ENCODE measurements at places on chromosomes 1 and 21. TPM values are rescaled to one million over a fixed set of nuclear protein-coding genes. Genes with fewer than 3 reads are reported as not detected.

The HCRTR1 gene
- total RNA-seq = not detected

The PLEKHN1 gene
- total RNA-seq = 2.3 TPM

The NBPF6 gene
- total RNA-seq = not detected

The BMP8B gene
- total RNA-seq = 0.17 TPM

GRCh38 chr1:8643542-8644536 lies 173.6 kb downstream of the RERE start:
- no peak overlapping the region for H3K4me3 ChIP-seq
- no peak for DNase-seq

DNA sequence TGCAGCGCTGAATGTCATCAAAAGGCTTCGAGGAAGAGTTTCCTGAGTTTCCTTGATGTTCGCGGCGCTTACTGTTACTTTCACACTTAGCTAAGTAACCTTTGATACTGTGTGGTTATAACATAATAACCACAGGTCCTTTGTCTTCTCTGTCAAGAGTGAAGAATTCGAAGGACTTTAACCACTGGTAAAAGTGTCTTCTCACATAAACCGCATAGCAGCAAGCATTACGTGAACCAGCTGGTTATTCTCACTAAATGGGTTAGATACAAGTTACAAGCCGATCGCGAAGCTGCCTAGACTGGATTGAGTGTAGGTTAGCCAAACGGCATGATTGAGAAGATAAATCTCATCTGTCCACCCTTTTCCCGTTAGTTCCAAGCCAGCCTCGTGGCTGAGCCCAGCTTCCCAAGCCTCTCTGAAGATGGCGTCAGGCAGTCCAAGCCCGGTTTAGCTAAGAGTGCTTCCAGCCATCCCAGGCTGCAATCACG lies 18.3 kb upstream of the IFNGR2 start:
- H3K27me3 ChIP-seq = no peaks in the 10 kb centered on the region
- DNase-seq = peak; percentile 69
- H3K27ac ChIP-seq = peak overlapping the region; percentile 5
- H3K4me3 ChIP-seq = peak overlapping the region; percentile 22
- peaks cover 45% of the 10 kb centered on the region for H3K4me1 ChIP-seq
- no peaks in the 10 kb centered on the region for H3K36me3 ChIP-seq

GRCh38 chr1:180488661-180489060 lies 13.7 kb downstream of the ACBD6 start:
- H3K27ac ChIP-seq = no peak overlapping the region
- no peak for DNase-seq
- peaks cover 6% of the 10 kb centered on the region for H3K36me3 ChIP-seq
- no peaks in the 10 kb centered on the region for H3K4me1 ChIP-seq
- no peak overlapping the region for H3K4me3 ChIP-seq

GRCh38 chr1:218617986-218618385 lies 272.9 kb downstream of the TGFB2 start:
- no peak overlapping the region for H3K27ac ChIP-seq
- H3K4me3 ChIP-seq = no peak overlapping the region
- no peaks in the 10 kb centered on the region for H3K36me3 ChIP-seq
- no peak for DNase-seq
- H3K27me3 ChIP-seq = no peaks in the 10 kb centered on the region

The WDR64 gene
- total RNA-seq = 0.49 TPM

GRCh38 chr1:47578026-47578720 lies 140.3 kb downstream of the FOXD2 start:
- no peak overlapping the region for H3K4me3 ChIP-seq
- DNase-seq = no peak
- no peaks in the 10 kb centered on the region for H3K27me3 ChIP-seq

DNA sequence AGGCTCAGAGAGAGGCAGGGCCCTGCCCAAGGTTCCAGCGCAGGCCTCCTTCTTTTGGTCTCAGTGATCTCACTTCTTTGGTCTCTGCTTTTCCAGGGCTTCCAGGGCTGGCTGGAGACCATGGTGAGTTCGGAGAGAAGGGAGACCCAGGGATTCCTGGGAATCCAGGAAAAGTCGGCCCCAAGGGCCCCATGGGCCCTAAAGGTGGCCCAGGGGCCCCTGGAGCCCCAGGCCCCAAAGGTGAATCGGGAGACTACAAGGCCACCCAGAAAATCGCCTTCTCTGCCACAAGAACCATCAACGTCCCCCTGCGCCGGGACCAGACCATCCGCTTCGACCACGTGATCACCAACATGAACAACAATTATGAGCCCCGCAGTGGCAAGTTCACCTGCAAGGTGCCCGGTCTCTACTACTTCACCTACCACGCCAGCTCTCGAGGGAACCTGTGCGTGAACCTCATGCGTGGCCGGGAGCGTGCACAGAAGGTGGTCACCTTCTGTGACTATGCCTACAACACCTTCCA lies 7.7 kb downstream of the C1QB start:
- H3K27ac ChIP-seq = no peak overlapping the region
- H3K36me3 ChIP-seq = no peaks in the 10 kb centered on the region
- no peaks in the 10 kb centered on the region for H3K27me3 ChIP-seq

DNA sequence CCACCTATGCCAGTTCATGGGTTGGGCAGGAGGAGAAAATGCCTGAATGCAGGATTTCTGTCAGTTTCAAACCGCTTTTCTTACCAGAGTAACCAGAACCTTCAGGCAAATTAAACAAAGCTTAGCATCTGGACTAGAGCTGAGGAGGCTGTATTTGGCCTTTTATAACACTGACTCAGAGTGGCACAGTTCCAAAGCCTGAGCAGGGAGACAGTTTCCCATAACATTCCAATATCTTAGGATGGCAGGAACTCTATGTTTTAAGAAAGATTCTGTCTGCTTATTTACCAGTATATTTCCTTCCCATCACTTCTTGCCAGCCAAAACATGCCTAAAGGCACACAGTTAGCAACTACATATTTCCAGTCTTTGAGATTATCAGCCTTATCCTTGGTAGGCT lies 46.8 kb downstream of the UBR4 start:
- no peak overlapping the region for H3K27ac ChIP-seq
- DNase-seq = no peak
- no peak overlapping the region for H3K4me3 ChIP-seq

- H3K27me3 ChIP-seq = no peaks in the 10 kb centered on the region
- H3K27ac ChIP-seq = no peak overlapping the region
- DNase-seq = no peak
- H3K4me3 ChIP-seq = no peak overlapping the region
- H3K4me1 ChIP-seq = no peaks in the 10 kb centered on the region
Measured at GRCh38 chr1:84835169-84835568, 57.8 kb downstream of the LPAR3 start.

DNA sequence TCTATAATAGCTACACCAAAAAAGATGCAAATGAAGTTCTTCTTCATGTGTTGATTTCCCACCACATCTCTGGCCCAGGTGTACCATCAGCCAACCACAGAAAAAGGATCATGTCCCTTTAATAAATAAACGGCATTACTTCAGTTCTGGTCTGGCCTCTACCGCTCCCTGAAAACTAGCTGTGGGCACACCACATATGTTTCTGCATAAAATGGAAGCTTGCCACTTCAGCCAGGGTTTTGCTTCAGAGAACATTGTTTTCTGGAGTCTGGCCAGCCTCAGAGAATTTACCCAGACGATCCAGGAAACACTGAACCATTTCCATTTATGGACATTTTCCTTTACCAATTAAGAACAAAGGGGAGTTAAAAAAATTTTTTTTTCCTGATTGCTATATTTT lies 5.8 kb upstream of the LAMC2 start:
- H3K27ac ChIP-seq = no peak overlapping the region
- no peaks in the 10 kb centered on the region for H3K4me1 ChIP-seq
- no peak overlapping the region for H3K4me3 ChIP-seq
- no peaks in the 10 kb centered on the region for H3K27me3 ChIP-seq

DNA sequence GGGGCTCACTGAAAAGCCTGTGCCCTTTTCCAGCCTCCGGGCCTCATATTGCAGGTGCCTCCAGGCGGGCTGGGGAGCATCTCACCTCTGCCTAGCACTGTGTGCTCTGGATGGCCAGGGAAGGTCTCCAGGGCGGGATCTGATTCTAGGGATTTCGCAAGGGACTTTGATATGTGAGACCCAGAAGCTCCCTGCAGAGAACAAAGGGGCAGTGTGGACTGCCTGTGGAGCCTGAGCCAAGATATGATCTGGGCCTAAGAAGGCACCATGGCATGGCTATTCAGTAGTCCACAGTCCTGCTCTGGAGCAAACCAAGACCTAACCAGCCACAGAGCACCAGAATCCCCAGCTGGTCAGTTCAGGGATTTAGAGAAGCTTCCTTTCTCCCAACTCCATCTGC lies 157.2 kb downstream of the ST6GALNAC5 start:
- DNase-seq = no peak
- H3K36me3 ChIP-seq = no peaks in the 10 kb centered on the region
- no peak overlapping the region for H3K27ac ChIP-seq

The KCNT2 gene
- total RNA-seq = not detected

DNA sequence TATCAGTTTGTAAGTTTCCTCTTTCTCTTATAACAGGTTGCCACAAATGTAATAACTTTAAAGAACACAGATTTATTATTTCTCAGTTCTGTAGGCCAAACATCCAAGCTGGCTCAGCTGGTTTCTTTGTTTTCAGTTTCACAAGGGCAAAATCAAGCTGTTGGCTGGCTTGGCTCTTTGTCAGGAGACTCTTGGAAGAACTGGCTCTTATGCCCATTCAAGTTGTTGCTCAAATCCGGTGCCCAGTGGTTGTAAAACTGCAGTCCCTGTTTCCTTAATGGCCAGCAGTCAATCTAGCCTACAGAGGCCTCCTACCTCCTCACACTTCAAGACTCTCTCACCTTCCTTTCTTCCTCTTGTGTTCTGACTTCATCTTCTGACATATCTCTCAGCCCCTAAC lies 1171.0 kb downstream of the MRPL39 start:
- H3K4me3 ChIP-seq = no peak overlapping the region
- no peak overlapping the region for H3K27ac ChIP-seq
- H3K36me3 ChIP-seq = no peaks in the 10 kb centered on the region
- no peaks in the 10 kb centered on the region for H3K27me3 ChIP-seq
- no peak for DNase-seq

- H3K4me3 ChIP-seq = no peak overlapping the region
- DNase-seq = no peak
- H3K27me3 ChIP-seq = no peaks in the 10 kb centered on the region
- H3K36me3 ChIP-seq = no peaks in the 10 kb centered on the region
- H3K4me1 ChIP-seq = no peaks in the 10 kb centered on the region
- H3K27ac ChIP-seq = no peak overlapping the region
Measured at GRCh38 chr1:54543729-54544496, 4.1 kb upstream of the ACOT11 start.

DNA sequence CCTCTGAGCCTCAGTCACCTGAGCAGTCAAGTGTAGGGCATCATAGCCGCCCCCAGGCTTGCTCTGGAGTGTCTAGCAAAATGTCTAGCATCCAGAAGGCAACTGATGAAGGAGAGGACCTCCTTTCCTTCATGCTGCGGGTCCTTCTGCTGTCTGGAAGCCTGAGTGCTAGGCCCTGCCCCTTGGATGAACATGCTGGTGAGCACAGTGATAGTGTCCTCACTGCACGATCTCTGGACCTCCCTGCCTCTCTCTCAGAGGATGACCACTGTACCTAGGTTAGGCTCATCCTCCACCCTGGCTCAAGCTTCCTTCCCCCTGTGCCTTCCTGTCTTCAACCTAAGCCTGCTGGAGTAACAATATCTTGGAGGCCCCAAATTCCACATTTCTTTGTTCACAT lies 128.6 kb downstream of the TENT5C start:
- no peaks in the 10 kb centered on the region for H3K27me3 ChIP-seq
- no peak for DNase-seq
- H3K4me3 ChIP-seq = no peak overlapping the region
- no peaks in the 10 kb centered on the region for H3K36me3 ChIP-seq
- peaks cover 6% of the 10 kb centered on the region for H3K4me1 ChIP-seq
- H3K27ac ChIP-seq = no peak overlapping the region

- no peaks in the 10 kb centered on the region for H3K27me3 ChIP-seq
- no peaks in the 10 kb centered on the region for H3K36me3 ChIP-seq
- H3K4me3 ChIP-seq = no peak overlapping the region
- H3K4me1 ChIP-seq = no peaks in the 10 kb centered on the region
- DNase-seq = no peak
Measured at GRCh38 chr1:153396461-153396860, 5.6 kb upstream of the S100A8 start.

DNA sequence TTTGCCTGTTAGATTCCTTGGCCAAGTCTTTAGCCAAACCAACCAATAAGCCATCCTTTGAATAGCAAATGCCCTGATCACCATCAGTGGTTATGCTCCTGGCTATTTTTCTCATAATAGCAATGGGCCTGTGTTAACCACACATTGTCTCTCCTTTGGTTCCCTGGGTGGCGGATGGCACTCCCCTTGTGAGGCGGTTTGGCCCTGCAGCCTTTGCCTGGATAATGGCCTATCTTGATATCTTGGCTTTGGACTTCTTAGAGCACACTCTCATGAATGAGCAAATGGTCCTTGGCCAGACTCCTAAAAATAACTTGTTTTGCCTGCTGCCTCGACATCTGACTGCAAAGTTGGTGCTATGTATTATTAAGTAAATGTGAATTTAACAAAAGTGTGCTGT lies 22.4 kb upstream of the ZBTB18 start:
- no peaks in the 10 kb centered on the region for H3K4me1 ChIP-seq
- DNase-seq = no peak
- no peak overlapping the region for H3K4me3 ChIP-seq
- no peaks in the 10 kb centered on the region for H3K27me3 ChIP-seq
- no peak overlapping the region for H3K27ac ChIP-seq

- H3K27me3 ChIP-seq = no peaks in the 10 kb centered on the region
- H3K4me1 ChIP-seq = no peaks in the 10 kb centered on the region
- H3K4me3 ChIP-seq = no peak overlapping the region
- H3K27ac ChIP-seq = no peak overlapping the region
Measured at GRCh38 chr1:154520333-154520732, 18.1 kb upstream of the SHE start.

- H3K4me1 ChIP-seq = peaks cover 12% of the 10 kb centered on the region
- no peaks in the 10 kb centered on the region for H3K36me3 ChIP-seq
- DNase-seq = no peak
- no peak overlapping the region for H3K4me3 ChIP-seq
Measured at GRCh38 chr1:89725011-89725370, 92.1 kb downstream of the LRRC8C start.

The RBM11 gene
- 6.0 TPM for total RNA-seq

The NBPF1 gene
- total RNA-seq = 25.7 TPM

The NRDC gene
- total RNA-seq = 184 TPM

- DNase-seq = no peak
- no peak overlapping the region for H3K4me3 ChIP-seq
- H3K27me3 ChIP-seq = no peaks in the 10 kb centered on the region
- no peak overlapping the region for H3K27ac ChIP-seq
- H3K4me1 ChIP-seq = peaks cover 6% of the 10 kb centered on the region
Measured at GRCh38 chr1:194227161-194227560, 1040.7 kb upstream of the B3GALT2 start.

GRCh38 chr1:205455581-205456382 lies at the start of gene BLACAT1:
Gene BLACAT1 (minus strand): TSS chr1:205456045.
- H3K36me3 ChIP-seq = no peaks in the 10 kb centered on the region
- H3K4me1 ChIP-seq = peaks cover 9% of the 10 kb centered on the region
- no peak for DNase-seq
- H3K4me3 ChIP-seq = peak within 1 kb of the TSS; percentile 47
- H3K27me3 ChIP-seq = peaks cover 29% of the 10 kb centered on the region
- no peak within 1 kb of the TSS for H3K27ac ChIP-seq

Measured in naive thymus-derived CD4-positive, alpha-beta T cell (primary cell).